ENCODE measurements at places on chromosomes 11 and 22.

GRCh38 chr11:35982061-35982460, 38.2 kb downstream of the LDLRAD3 start:
- no peak for DNase-seq

DNA sequence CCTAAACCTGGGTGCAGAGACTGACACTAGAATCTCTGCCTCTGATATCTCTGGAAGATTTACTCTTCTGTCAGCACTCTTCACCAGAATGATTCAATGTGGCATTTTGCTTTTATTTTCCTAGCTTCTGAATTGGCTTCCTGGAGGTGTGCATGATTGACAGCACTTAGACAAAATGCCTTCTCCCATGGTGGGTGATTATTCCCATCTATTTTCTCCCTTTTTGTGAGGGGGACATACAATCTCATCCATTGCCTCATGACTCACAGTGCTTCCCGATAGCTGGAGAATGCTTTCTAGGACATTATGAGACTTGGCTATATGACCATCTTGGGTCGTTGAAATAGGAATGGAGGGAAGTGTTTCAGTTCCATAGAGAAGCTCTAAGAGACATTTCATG, 4.0 kb upstream of the TRIM68 start:
- no peak for DNase-seq

- DNase-seq = no peak
Measured at GRCh38 chr11:20256925-20257324, 96.7 kb upstream of the DBX1 start.

- no peak for DNase-seq
Measured at GRCh38 chr11:111905411-111905810, 6.2 kb downstream of the CRYAB start.

- DNase-seq = peak; percentile 68
Measured at GRCh38 chr11:92225125-92225567, 528 bp downstream of the FAT3 start.

GRCh38 chr11:70908223-70908622, 344.2 kb downstream of the SHANK2 start:
- no peak for DNase-seq

DNA sequence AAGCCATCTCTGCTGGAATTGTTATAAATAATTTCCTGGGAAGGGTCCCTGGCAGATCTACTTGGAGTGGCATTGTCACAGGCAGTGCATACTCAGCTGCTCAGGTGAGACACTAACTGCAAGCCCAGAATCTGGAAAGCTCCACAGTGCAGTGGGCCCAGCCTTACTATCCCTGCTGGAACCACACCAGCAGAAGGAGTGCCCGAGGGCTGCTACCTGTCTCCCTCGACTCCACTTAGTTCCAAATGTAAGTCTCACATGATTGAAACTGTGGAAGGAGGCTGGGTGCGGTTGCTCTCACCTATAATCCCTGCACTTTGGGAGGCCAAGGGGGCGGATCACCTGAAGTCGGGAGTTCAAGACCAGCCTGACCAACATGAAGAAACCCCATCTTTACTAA, 14.3 kb upstream of the SYVN1 start:
- no peak for DNase-seq
